Mammary epithelial cell (primary cell): ENCODE measurements at places on chromosomes 2 and 18. TPM values are rescaled to one million over a fixed set of nuclear protein-coding genes. Genes with fewer than 3 reads are reported as not detected.

The HNRNPLL gene
- total RNA-seq = 46.0 and 55.4 TPM in 2 replicates

The CXCR4 gene
- not detected in 2 replicates for total RNA-seq

The SLC5A7 gene
- not detected in 2 replicates for total RNA-seq

The FNDC4 gene
- 16.5 and 21.7 TPM in 2 replicates for total RNA-seq

The SPDYA gene
- total RNA-seq = 1.2 and 2.0 TPM in 2 replicates

The EFHD1 gene
- total RNA-seq = 2.0 TPM

The SCN7A gene
- total RNA-seq = not detected

The IL1B gene
- 5.0 TPM for total RNA-seq

The CHRND gene
- not detected in 2 replicates for total RNA-seq

The NR4A2 gene
- 0.50 TPM for total RNA-seq

The ZNF24 gene
- total RNA-seq = 32.8 TPM

The DLGAP1 gene
- 0.69 TPM in 1 of 2 replicates, not detected in the other for total RNA-seq

The RAPGEF4 gene
- 1.7 TPM for total RNA-seq

The DNAJC5G gene
- total RNA-seq = not detected in 2 replicates

The FSIP2 gene
- total RNA-seq = 1.1 and 3.0 TPM in 2 replicates

The FOXD4L1 gene
- total RNA-seq = 0.33 TPM

The DIPK1C gene
- not detected in 2 replicates for total RNA-seq

The UGT1A3 gene
- 0.67 TPM for total RNA-seq

The DCDC2C gene
- total RNA-seq = not detected

The ALK gene
- not detected in 2 replicates for total RNA-seq

The KIF5C gene
- total RNA-seq = under 0.01 TPM

The CREG2 gene
- 0.64 and 1.4 TPM in 2 replicates for total RNA-seq

The C2orf69 gene
- 10.9 and 12.7 TPM in 2 replicates for total RNA-seq

The MOGAT1 gene
- total RNA-seq = not detected

The ARHGAP28 gene
- total RNA-seq = 0.27 and 0.38 TPM in 2 replicates

The CDC42EP3 gene
- total RNA-seq = 96.7 and 105 TPM in 2 replicates

The PIGN gene
- total RNA-seq = 30.9 and 46.3 TPM in 2 replicates

The HOXD13 gene
- total RNA-seq = not detected

The TUBA3E gene
- not detected for total RNA-seq

The STARD6 gene
- not detected for total RNA-seq

The PROM2 gene
- total RNA-seq = 39.7 and 73.5 TPM in 2 replicates
